Stomach (tissue), 19 donors: ENCODE measurements at places on chromosomes 6 and 20. TPM values are rescaled to one million over a fixed set of nuclear protein-coding genes. Genes with fewer than 3 reads are reported as not detected.
A peak's percentile ranks its signal among the peaks of the same experiment; 100 is the strongest.

LST1 gene
- not detected for total RNA-seq

DNA sequence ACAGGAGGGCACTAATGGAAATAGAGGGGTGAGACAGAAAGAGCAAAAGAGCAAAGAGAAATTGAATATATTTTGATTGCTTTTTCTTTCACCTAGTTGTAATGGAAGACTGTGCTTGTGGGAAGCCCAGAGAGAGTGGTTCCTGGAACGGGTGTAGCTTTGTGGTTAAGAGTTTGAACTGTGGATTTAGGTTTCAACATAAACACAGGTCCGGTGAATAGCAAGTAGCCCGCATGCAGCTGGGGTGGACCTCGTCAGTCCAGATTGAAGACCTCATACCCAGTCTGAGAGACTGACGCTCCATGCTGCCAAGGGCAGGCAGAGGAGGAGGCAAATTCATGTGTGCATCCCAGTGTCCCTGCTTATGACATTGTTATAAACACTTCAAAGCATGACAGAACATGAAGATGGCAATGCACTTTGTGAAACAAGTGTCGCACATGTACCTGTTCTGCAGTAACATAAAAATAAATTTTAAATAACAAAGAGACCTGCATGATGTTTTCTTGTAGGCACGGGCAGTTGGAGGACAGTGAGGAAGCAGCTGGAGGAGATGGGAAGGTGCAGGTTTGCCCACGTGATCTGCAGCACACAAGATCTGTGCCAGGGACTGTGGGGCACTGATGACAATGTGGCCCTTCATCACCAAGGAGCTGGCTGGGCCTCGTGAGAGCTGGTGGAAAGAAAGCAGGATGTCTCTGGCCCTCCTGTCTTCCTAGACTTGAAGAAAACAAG, 220.5 kb upstream of the SSTR4 start:
- no peak for DNase-seq
- H3K4me3 ChIP-seq, result no peak overlapping the region
- H3K36me3 ChIP-seq, result no peaks in the 10 kb centered on the region
- H3K4me1 ChIP-seq, result no peaks in the 10 kb centered on the region
- no peak overlapping the region for H3K27ac ChIP-seq
- H3K27me3 ChIP-seq, result no peaks in the 10 kb centered on the region

DNA sequence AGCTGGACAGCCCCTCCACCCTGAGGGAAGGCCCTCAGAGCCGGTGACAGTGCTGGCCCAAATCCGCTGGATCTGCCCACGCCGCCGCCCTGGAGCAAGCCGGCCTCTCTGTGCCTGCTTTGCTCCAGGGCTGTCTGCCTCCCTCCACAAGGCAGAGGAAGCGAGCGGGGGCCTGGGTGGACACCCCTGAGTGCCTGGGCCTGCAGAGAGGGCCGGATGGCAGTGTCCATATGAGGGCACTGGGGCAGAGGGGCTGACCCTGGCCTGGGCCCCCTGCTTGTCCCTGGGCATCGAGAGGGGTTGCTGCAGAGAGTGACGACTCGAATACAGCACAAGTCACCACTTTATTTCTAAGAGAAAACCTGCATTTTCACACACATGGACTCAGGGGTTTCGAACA, 348.6 kb downstream of the ZFAND3 start:
- no peaks in the 10 kb centered on the region for H3K27me3 ChIP-seq
- no peak overlapping the region for H3K4me3 ChIP-seq

- peak overlapping the region; percentile 51 for H3K4me3 ChIP-seq
- peaks cover 4% of the 10 kb centered on the region for H3K4me1 ChIP-seq
- peaks cover 14% of the 10 kb centered on the region for H3K27me3 ChIP-seq
These were observed 107.5 kb upstream of the PRSS16 start for GRCh38 chr6:27139756-27140579.

GRCh38 chr6:118588626-118589025, 40.5 kb downstream of the PLN start:
- no peaks in the 10 kb centered on the region for H3K36me3 ChIP-seq
- H3K27ac ChIP-seq, result no peak overlapping the region
- H3K27me3 ChIP-seq, result no peaks in the 10 kb centered on the region
- H3K4me1 ChIP-seq, result peaks cover 14% of the 10 kb centered on the region
- no peak for DNase-seq
- H3K4me3 ChIP-seq, result no peak overlapping the region
